ENCODE measurements at places on chromosomes 2 and 18.

DNA sequence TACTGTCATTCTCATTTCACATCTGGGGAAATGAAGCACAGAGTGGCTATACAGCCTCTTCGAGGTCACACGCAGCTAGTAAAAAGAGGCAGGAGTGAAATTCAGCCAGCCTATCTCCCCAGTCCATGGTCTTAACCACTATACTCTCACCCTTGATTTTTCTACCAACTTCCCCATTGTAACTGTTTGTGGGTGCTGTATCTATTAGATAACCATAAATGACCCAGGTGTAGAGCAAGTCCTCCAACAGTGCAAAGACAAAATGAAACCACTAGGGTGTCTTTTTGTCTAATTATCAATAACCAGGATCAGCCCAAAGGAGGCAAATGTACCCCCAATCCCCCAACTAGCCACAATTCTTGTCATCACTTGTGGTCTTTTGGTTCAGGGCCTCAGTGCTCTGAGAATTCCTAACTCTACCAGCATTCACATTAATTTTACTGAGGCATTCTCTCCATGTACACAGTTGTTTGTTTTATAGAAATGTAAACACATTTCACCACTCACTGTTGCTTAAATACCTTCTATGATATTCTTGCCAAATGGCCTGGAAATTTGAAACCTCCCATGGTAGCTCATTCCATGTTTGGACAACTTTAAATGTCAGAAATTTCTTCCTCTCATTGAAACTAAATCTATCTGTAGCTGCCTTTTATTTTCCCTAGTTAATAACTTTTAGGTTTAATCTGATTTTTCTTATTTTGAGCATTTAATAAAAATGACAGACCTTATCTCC, 58.7 kb downstream of the SLC40A1 start:
- DNase-seq: no peak

DNA sequence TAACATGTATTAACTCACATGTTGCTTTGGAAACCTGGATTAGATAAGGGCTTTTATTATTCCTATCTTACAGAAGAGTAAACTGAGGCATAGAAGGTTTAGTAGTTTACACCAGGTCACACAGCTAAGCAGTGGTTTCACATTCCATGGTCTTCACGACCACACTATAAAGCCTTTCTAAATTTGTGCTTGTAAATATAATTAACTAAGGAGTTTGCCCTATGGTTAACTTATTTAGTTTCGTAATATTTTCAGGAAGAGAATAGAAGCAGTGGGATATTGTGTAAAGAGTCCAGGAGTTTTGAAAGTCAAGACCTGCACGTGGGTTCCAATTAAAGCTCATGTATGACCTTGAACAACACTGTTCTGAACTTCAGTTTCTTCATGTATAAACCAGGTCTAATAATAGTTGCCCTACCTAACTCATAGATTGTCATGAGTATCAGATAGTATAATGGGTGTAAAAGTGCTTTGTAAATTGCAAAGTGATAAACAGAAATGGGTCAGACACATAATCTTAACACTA, 19.5 kb upstream of the SOS1 start:
- DNase-seq: no peak

DNA sequence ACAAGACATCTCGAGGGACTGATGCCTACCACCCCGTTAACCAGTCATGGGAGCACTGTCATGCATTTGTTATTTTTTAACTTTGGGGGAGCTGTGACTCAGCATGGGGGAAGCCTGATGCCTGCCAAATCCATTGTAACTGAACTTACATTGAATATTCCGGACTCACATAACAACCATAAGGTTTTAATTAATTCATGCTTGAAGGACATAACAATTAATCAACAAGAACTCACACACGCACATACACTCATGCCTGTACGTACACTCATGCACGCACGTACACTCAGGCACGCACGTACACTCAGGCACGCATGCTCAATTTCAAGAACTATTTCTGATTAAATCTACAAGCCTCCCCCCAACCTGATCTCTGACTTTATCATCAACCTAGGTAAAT, 1639.1 kb downstream of the SUCLG1 start:
- no peak for DNase-seq

DNA sequence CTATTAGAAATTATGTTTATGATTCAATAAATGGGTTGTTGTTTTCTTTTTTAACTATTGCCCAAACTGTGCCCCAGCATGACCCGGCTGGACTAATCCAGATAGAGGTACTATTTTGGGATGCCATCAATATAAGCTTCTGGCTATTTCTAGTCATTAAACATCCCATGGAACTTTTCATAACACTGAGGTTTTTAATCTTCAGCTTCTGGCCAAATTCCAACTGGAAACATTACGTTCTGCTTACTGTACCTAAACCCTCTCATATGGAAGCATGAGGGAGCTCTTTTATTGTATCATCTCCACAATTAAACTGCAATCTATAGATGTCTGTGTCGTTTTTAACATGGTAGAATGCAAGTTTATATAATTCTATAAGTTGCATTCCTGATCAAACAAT, 674.7 kb downstream of the ARHGAP15 start:
- no peak for DNase-seq

DNA sequence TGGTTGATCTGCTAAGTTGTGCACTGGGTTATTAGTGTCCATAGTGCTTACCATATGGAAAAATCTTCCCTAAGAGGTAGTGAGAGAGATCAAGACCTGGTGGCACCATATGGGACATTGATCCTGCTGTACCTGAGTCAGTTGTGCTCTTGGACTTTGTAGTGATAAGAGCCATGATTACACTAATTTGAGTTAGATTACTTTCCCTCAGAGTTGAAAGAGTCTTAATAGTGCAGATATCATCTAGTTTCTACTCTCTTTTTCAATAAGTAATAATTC, 114.2 kb downstream of the KCNE4 start:
- no peak for DNase-seq

DNA sequence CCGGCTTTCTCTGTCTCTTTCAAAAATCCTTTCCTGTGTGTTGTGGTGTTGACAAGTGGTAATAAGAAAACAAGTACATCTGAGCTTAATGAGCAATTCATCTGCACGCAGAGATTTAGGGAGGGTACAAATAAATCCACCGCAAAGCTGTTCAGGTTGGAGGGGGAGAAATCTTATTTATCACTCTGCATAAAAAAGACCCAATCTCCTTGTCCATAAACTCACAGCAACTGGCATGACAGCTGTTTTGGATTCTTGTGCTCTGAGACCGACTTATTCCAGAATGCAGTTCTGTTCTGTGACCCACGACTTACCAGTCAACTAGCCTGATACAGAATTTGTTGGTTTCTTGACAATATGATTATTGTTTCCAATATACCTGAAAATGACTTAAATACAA, 380.1 kb downstream of the SOX11 start:
- DNase-seq: no peak

GRCh38 chr2:149145314-149146295, 107.1 kb downstream of the LYPD6B start:
- no peak for DNase-seq

DNA sequence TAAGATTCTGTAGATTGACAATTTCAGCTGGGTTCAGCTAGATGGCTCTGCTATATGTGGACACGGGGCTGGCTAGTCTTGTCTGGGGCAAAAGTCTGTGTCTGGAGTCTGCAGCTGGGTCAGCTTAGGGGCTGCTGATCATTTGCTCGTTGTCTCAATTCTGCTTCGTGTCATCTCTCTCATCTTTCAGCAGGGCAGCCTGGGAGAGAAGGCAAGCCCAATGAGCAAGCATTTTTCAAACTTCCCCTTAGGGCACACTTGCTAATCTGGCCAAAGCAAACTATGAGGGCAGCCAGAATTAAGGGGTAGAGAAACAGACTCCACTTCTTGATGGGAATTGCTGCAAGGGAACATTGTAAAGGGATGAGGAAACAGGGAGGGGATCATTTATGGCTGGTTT, 462.6 kb downstream of the SLC4A3 start:
- no peak for DNase-seq

- no peak for DNase-seq
Measured at GRCh38 chr2:214630402-214631045, 179.0 kb downstream of the BARD1 start.

- DNase-seq: no peak
Measured at GRCh38 chr2:221063568-221063967, 508.5 kb downstream of the EPHA4 start.

DNA sequence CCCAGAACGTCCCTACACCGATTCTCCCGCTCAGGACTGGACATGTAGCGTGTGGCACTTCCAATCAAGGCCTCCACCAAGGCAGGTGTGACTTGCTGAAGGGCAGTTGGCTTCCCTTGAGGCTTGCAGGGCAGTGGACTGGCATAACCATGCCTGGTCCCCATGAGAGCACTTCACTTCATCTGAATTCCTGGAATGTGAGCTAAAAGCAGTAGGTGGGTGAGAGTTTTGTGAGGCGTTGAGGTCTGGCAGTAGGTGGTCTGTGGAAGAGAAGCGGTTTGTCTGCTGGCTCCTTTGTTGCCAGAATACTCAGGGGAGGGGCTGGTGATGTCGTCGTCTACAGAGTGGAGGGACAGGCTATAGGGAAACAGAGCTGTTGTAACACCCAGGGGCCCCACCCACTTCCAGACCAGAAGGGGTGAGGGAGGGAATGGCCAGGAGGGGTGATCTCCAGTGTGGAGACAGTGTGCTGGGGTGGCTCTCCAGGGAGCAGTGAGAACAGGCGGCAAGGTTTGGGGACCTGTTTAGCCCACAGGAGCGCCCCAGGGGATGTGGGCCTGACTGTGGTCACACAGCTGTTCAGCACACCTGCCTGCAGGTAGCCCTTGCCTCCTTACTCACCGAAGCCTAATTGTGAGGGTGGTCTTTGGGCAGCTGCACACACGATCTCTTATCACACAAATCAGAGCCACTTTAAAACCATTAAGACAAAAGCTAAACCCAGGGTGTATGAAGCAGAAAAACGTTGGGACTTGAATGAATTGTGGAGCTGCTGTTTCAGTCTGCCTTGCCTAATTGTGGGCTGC, 21.5 kb upstream of the ALKAL2 start:
- peak; percentile 87 for DNase-seq

GRCh38 chr2:66283787-66284186, 151.1 kb upstream of the MEIS1 start:
- no peak for DNase-seq

GRCh38 chr2:46135958-46136357, 161.2 kb upstream of the EPAS1 start:
- no peak for DNase-seq

GRCh38 chr2:167264380-167264779, 376.1 kb downstream of the XIRP2 start:
- DNase-seq: no peak

DNA sequence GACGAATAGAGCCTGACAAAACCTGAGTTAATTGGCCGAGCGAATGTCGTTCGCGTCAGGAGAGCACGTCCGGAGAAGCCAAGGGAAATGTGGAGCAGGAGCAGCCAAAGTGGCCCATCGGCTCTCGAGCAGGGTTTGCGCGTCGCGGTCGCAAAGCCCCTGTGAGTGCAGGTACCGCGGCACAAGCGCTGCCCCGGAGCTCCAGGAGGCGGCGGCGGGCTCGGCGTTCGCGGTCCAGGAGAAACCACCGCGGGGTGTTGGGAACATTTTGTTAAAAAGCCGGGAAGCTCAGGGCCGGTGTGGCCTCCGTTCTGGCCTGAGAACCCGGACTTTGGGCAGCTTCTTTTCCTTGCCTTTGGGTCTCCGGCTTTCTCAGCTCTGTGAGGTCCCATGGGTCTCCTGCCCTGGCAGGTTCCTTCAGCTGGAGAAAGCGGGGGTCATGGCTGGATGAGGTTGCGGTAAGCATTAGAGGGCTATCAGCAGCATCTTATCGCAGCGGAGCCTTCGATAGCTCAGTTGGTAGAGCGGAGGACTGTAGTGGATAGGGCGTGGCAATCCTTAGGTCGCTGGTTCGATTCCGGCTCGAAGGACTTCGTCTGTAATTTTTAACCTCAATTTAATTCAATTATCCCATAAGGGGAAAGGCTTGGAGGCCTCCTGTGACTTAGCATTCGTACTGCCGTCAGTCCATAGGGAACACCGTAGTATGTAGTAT, 1.0 kb upstream of the AGBL5 start:
- DNase-seq: no peak

GRCh38 chr2:64105670-64106461, 38.4 kb downstream of the PELI1 start:
- no peak for DNase-seq

- DNase-seq: no peak
Measured at GRCh38 chr2:76678383-76679024, 843.7 kb downstream of the LRRTM4 start.

- no peak for DNase-seq
Measured at GRCh38 chr2:188280811-188281222, 10.9 kb upstream of the GULP1 start.
